ENCODE measurements at places on chromosomes 5 and 9.

DNA sequence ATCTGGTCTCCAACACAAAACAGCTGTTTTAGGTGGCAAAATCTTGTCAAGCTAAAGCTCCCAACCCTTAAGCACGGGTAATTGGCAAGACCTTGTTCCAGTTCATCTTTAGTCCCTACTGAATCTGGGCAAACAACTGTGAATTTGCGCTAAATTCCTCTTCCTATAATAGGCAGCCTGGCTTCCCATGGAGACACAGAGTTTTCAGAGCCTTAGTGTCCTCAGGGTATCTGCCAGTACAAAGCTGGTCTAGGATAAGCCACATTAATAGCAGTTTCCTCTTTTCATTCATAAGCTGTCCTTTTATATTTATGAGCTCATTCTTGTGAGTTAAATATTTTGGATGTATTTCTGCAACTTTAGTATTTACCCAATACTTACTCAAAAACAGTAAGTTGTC is 59.5 kb downstream of the FGF10 start:
- DNase-seq = no peak

GRCh38 chr9:20028849-20029231 is 240.0 kb upstream of the SLC24A2 start:
- DNase-seq = no peak

DNA sequence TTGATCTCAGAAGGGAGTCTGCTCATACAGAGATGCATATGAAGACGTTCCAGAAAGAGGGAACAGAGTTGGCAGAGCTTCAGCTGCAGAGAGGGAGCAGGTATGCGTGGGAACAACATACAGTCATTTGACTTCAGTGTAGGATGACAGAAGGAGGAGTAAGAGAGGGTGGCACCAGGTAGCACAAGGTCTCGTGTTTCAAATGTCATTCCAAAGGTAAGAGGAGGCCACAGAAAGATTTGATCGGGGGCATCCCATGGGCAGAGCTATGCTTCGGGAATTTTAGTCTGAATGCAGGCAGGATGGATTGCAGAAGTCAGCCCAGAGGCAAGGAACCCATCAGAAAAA is 367.1 kb downstream of the CDK5RAP2 start:
- DNase-seq = no peak

- DNase-seq = no peak
Measured at GRCh38 chr5:125814119-125814518, 609.1 kb upstream of the GRAMD2B start.

DNA sequence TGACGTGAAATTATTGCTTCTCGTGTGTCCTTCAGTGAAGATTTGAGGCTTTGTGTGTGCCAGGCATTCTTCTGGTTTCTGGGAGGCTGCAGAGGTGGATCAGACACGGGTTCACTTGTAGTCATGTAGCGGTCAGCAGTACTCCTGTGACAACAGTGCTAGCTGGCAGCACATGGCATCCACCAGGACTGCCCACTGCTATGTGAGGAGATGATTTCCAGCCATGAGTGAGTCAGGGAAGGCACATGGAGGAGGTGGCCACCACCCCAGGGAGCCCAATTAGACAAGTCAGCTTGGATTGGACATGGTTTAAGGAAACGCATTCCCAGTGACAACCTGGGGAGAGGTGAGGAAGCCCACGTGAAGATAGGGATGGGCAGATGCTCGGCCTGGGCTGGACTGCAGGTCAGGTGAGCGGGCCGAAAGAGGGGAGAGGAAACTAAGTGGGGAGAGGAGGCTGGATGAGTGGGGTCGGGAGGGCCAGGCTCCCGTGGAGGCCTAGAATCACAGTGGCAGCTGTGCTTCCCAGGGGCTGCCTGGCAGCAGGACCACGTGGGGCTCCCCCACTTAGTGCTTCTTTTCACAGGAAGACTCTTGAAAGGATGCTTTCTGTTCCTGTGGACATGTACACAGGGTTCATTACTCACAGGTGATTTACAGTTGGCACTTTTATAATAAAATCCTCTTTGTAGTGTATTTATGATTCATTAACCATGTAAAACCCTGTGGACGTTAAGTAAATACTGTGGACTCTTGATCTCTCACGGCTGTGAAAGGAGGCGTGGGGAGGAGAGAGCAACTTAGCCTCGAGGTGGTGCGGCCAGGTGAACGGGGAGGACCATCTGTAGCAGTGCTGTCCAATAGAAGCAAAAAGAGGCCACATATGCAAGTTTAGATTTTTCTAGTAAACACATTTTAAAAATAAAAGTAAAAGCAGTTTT is 80.0 kb upstream of the OTULINL start:
- no peak for DNase-seq

DNA sequence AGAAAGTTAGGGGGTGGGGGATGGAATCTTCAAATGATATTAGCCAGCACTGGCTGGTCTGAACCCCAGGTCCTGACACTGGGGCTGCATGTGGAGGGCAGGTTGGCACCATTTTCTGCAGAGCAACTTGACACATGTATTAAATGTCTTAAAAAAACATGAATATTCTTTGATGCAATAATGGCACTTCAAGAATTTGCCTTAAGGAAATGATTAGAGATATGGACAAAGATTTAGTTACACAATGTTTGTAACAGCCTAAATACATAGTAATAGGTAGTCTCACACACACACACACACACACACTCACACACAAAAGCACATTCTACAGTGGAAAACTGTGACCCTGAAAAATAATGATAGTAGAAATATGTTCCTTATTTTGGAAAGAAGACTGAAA is 3.6 kb downstream of the SVEP1 start:
- DNase-seq = no peak

- no peak for DNase-seq
Measured at GRCh38 chr5:126490167-126490940, 67.1 kb downstream of the GRAMD2B start.

DNA sequence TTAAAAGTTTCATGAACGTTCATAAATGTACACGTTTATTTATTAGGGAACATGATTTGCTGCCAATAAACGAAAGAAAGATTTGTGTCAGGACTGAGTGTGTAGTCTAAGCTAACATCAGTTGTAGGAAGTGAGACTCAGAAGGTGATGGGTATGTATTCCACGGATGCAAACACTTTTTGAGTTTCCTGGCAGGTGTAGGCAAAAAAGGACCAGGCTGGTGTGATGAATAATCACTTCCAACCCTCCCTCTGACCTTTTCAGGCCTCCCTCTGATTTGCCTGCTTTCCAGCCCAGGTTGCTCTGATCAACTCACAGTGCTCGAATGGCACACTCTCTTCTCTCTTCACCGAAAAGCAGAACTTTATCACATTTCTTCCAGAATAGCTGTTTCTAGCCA is 51.8 kb downstream of the BASP1 start:
- no peak for DNase-seq

- peak; percentile 67 for DNase-seq
Measured at GRCh38 chr9:31119890-31120454, 1264.5 kb upstream of the ACO1 start.

DNA sequence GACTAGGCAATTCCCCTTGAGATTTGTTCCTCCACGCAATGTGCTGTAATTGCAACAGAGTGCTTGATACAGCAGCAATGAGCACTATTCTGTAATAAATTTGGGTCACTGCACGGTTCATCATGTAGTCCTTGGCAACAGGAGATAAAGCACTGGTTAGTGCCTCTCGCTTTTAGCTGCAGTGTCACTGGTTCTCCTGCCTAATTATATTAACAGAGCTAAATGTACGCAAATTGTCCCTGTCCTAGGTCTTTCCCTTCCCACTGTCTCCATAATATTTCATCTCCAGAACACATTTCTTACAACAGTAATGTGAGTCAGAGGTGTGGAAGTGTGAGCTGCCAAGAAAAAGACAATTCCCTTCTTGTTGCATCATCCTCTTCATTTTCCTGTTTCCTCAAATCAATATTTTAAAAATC is 553.1 kb downstream of the ZNF608 start:
- no peak for DNase-seq

GRCh38 chr5:140224658-140225057 is 49.7 kb downstream of the CYSTM1 start:
- DNase-seq = no peak

DNA sequence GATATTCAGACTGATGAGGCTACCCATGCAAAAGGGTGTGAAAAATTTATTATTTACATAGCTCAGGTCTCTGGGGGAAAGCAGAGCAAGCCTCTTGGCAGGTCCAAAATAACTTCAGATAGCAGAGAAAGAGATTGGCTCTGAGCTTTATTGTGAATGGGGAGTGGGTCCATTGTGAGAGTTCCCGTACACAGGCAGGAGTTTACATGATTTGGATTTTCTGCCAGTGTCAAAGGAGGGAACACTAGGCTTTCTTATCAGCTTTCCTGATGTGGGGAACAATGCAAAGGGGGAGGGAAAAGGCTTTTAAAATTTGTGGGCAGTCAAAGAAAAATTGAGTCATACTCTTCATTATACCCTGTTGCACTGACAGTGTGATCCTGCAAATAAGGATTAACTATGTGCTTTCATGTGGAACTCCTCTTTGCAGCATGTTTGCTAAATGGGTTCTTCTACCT is 615.0 kb upstream of the RIOK2 start:
- no peak for DNase-seq

DNA sequence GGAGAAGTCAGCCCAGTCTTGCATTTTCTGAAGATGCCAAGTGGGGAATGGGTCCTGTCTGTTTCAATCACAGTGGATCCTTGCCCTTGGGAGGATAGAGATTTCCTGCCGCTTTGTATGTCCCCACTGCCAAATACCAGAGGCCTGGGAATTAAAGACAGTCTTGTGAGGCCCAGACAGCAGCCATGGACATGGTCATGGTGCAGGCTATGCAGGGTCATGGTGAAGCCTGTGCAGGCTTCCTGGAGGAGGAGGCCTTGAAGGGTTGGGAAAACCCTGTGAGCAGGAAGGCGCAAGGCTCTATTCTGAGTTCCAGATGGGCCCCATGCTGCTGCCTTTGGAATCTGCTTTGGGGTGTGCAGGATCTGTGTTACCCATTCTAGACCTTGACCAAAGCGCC is 57.3 kb upstream of the PITX1 start:
- no peak for DNase-seq

DNA sequence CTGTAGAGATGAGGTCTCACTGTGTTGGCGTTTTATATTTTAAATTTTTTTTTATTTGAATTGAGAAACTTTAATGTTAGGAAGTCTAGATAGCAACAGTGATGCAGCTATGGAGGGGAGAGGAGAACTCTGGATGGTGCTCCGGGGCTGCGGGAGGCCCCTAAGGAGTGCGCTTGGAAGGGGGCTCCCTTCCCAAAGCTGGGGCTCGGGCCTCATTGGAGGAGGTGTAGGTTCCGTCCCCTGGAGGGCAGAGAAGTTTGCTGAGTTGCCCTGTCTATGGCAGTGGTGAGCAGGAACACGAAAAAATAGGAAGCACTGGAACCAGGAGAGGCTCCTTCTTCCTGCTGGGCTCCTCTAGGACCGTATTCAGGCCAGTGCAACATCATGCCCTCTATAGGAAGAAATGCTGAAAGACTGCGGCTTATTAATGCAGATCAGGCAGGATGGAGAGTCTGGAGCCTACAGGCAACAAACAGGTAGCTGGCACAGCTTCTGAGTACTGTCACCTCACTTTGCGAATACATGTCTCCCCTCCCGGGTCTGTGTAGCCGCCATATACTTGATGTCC is 16.1 kb downstream of the AHRR start:
- DNase-seq = no peak

DNA sequence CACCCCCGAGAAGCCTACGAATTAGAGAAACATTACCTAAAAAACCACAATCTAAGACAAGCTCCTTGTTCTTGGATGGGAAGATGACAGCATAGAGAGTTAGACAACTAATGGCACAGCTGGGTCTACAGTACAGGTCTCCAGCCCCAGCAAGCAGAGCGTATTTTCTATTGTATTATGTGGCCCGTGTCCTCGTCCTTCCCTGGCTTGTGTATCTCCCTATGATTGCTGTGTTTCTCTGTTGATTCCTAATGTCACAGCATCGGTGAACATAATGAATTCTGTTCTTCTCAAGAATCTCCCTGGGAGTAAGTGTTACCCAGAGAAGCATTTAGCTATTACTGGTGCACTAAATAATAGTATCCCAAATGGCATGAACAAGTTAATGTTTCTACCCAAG is 66.8 kb upstream of the CEP78 start:
- DNase-seq = no peak

- DNase-seq = no peak
Measured at GRCh38 chr9:38202336-38202938, 133.4 kb upstream of the SHB start.

GRCh38 chr5:168734620-168735300 is 155.6 kb upstream of the PANK3 start:
- DNase-seq = peak; percentile 80

DNA sequence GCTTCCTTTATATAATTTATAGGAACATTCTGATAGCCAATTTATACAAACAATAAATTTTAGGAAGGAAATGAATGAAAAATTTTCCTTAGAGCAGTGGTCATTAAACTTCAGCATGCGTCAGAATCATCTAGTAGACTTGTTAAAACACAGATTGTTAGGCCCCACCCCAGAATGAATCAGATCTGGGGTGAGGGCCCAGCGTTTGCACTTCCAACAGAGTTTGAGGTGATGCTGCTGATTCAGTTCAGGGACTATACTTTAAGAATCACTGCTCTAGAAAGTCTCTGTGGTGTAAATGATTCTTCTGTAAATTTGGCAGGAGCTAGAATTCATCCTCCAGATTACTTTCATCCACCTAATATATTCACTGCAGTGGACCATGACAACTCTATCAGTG is 80.4 kb downstream of the SLC12A2 start:
- DNase-seq = no peak

- no peak for DNase-seq
Measured at GRCh38 chr5:20420991-20421595, 433.1 kb upstream of the CDH18 start.

GRCh38 chr5:73969195-73970036 is 343.4 kb downstream of the ARHGEF28 start:
- DNase-seq = no peak

Data from NCI-H1694 (cell line).